ENCODE measurements at places on chromosomes 5 and 9.

DNA sequence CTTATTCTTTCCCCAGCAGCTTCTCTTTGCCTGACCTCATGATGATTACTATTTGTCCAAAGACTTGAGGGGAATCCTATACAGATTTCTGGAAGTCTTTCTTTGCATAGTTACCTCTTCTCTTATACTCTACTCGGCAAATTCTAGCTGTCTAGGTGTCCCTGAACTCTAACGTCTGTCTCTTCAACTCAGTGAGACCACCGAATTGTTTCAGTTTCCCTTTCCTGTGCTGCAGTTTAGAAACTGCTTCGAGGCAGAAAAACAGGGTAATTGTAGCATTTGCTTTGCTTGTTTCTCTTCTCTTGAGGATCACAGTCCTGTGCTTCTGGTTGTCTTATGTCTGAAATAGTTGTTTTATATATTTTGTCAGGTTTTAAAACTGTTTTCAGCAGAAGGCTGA is 14.8 kb downstream of the LVRN start:
- no peak for DNase-seq

GRCh38 chr5:98492258-98492657 is 281.2 kb upstream of the RGMB start:
- DNase-seq = no peak

- DNase-seq = no peak
Observed at GRCh38 chr5:179303451-179304200, 41.6 kb downstream of the ADAMTS2 start.

DNA sequence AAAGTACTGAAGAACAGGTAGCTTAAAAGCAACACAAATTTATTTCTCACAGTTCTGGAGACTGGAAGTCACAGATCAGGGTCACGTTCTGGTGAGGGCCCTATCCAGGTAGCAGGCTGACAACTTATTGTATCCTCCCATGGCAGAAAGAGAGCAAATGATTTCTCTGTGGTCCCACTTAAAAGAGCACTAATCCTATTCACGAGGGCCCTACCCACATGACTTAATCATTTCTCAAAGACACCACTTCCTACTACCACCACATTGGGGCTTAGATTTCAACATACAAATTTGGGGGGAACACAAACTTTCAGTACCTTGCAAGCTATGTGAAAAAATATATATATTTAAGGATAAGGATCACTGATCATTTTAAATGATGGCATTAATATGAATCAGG is 75.8 kb upstream of the PPP1R2B start:
- no peak for DNase-seq

DNA sequence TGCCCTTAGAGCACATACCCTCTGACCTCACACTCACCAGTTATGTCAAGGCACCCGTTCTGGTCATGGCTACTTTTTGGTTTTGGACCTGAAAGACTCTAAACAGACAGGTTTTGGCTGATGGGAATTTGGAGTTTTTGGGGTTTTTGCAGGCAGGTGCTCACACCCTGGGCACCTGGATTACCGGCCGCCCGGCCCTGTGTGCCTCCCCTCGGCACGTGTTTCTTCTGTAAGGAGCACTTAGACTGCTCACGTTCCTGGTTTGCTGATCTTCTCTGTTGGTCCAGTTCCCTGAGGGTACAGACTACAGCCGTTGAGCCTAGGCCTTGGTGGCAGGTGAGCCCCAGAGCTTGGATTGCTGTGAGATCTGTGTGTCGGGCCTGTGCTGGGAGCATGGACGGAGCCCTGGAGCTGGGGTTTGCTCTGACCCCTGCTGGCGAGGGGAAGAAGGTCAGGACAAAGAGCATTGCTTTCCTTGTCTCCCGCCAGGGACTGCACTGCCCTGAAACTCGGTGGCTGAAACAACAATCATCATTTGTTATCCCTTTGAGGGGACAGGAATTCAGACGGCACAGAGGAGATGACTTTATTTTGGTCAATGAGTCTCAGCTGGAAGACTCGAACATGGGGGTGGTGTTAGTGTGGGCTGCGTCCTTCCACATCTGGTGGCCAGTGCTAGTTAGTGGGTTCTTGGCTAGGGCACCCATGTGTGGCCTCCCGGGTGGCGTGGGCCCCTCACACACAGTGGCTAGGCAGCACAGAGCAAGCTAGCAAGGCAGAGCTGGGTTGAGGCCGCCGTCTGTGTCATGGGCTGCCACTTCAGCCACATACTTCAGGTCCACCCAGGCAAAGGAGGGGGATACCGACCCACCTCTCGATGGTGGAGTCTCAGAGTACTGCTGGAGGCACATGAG is 76.4 kb downstream of the EHMT1 start:
- DNase-seq = no peak

GRCh38 chr5:64811050-64811640 is 42.4 kb downstream of the CWC27 start:
- peak; percentile 56 for DNase-seq

DNA sequence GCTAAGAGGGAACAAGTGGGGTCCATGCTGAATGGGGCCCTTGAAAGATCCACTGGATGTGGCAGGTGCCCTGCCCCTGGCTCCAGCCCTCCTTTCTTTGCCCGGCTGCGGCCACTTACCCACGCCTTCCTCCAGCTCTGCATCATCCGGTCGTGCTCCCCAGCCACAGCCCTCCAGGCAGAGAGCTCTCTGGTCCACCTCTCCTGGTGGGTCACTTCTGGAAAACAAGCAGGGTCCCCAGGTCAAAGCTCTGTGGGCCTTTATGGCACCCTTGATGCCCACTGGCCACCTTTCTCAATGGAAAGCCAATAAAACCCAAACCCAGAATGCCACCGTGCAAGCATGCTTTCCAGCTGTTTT is 45.0 kb downstream of the SECISBP2 start:
- no peak for DNase-seq

- no peak for DNase-seq
Observed at GRCh38 chr5:112640546-112640945, 97.1 kb upstream of the APC start.

- DNase-seq = no peak
Observed at GRCh38 chr9:113580954-113581311, 117.4 kb downstream of the RGS3 start.

DNA sequence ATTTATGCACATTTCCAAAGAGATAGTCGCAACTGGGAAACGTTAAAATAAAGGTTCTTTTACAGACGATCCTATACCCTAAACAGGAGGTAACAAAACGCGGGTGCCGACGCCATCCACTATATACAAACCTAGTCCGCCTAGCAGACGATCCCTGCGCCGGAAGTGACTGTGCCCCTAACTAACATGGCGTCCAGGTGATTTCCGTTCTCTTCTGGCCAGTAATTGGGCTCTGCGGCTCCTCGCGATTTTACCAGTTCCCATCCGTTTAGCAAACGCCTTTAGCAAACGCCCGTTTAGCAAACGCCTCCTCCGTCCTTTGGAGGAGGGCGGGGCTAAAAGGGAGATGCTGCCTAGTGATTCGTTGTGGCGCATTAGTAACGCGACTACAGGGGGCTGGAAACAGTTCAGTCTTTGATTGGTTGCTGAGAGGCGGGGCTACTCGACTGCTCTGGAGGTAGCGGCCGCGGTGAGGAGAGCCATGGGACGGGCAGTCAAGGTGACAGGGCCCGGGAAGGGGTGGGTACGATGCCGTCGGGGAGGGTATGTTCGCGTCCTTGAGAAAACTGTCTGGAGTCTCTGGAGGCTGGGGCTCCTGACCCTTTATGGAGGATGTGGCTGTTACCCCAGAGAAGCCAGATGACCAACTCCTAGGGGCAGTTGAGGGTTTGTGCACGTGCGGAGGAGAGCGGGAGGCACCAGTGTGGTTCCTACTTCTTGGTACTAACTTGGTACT is at the start of gene LYRM7:
Gene LYRM7 (plus strand): TSS at position 405 of the 736 bp plus-strand sequence. CDS start 77 bp downstream, at position 482.
- DNase-seq = peak; percentile 98

DNA sequence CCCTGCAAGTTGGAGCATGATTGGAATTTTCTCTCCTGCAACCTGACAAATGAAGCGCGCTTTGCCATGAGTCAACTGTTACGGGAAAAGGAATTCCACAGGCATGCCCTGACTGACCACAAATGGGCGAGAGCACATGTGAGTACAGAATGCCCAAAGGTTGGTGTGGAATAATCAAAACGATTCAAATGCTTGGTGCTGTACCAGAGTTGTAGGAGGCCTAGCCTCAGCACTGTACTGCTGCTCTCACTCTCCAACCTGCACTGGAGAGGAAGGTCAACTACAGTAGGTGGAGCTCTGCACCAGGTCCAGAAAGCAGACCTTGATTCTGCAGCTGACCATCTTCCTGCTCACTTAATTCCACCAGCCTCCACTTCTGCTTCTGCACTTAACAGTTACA is 406.9 kb upstream of the ACTBL2 start:
- DNase-seq = no peak

GRCh38 chr5:116947691-116948528 is 373.3 kb upstream of the SEMA6A start:
- peak; percentile 57 for DNase-seq

DNA sequence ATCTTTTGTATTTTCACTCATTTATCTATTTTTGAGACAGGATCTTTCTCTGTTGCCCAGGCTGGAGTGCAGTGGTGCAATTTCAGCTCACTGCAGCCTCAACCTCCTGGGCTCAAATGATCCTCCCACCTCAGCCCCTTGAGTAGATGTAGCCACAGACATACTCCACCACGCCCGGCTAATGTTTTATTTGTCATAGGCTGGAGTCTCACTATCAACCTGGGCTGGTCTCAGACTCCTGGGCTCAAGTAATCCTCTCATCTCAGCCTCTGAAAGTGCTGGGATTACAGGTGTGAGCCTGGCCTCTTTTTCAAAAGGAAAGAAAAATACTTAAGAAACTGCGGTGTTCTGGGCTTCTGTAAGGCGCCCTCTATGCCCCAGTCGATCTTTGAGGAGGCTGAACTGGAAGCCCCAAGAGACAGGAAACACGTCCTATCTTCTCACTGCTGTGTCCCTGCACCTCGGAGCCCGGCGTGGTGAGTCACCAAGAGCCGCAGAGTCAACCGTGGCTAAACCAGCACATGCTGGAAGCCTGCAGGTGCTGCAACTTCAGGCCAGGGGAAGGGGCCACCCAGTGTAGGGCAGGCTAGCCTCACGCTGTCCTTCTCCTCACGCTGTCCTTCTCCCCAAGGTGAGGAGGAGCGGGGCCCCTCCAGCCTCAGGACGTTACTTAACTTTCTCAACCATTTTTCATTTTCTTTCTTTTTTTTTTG is 15.2 kb upstream of the LHX3 start:
- DNase-seq = no peak

GRCh38 chr5:178630475-178630930 is 3.7 kb upstream of the CLK4 start:
- DNase-seq = no peak

DNA sequence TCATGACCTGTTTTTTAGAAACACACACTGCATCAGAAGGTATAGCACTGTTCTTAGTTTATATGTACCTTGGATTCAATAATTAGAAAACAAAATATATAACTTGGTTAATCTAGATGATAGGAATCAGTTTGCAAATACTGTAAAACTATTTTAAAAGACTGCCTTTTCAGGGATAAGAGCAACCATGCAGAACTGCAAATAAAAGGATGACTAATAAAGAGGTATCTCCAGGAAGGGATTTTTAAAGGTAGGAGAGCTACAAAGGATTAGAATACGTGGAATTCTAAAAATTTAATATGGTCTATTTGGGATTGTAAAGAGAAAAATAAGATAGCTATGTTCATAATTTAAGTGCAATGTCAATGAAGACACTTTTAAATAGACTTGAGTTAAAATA is 9.4 kb downstream of the GABRA1 start:
- DNase-seq = no peak

DNA sequence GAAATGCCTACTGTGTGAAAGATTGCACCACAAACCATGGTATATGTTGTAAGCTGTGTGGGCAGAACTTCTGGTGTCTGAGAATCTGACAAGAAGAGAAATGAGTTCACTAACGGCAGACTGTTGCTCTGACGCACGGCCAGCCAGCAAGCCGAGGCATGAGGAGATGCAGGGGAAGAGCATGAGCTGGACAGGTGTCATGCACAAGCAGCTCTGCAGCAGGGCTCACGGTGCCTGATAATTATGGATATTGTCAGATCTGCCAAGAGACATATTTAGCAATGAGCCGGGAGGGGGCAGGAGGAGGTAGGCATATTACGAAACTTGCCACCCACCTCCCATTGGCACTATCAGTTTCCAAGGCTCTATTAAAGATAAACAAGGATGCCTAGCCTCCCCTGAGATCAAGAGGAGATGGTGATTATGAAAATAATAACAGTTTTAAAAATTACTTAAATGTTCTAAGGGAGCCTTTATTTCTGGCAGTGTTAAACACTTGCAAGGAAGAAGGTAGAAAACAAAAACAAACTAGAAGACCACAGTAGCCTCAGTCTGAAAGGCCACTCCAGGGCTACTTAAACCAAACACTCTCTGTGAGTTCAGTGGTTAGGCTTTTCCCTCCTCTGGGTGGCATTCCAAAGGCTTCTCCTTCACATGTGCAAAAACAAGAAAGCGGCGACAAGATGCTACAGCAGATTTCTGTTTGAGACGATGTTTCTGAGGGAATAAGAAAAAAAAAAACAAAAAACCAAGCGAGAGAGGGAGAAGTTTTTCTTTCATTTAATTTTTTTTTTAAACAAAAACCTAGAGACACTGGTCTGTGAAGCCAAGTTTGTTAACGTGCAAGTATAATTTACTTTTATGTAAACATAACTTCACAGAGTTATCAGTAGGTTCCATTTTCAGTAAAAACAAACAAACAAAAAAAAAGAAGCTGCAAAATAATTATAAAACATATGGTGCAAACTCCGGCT is 339.5 kb downstream of the BNC2 start:
- no peak for DNase-seq

DNA sequence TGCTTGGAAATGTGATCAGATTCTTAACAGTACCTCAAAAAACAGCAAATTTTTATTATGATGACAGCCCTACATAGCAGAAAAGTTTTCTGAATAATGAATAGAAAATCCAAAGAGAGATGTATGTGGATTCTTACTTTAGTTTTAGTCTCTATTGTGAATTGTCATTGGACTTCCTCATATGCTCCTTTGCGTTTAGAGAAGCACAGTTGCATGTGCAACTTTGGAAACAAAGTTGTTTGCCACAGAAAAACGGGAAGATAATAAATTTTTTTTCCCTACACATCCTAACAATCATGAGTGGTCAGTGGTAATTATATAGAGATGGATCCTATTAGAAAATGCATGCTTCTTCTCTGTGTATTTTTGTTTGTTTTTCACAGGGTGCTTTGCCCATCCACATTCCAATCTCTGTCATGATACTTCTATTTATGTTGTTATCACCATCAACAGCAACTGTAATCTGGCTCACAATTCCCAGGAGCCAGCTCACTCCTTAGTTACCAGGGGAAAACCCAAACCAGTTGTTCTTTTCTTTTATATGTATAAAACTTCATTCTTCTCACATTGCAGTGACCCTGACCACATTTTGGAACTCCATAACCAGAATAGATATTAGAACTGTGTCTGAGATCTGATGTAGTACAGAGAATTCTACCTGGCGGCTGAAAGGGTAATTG is 118.7 kb downstream of the NDUFS4 start:
- no peak for DNase-seq

- DNase-seq = no peak
Observed at GRCh38 chr5:22319798-22320197, 533.3 kb downstream of the CDH12 start.
